ENCODE measurements at places on chromosomes 2 and 18.
A peak's percentile ranks its signal among the peaks of the same experiment; 100 is the strongest.

- DNase-seq, result no peak
Measured at GRCh38 chr2:66805016-66805865, 370.3 kb downstream of the MEIS1 start.

DNA sequence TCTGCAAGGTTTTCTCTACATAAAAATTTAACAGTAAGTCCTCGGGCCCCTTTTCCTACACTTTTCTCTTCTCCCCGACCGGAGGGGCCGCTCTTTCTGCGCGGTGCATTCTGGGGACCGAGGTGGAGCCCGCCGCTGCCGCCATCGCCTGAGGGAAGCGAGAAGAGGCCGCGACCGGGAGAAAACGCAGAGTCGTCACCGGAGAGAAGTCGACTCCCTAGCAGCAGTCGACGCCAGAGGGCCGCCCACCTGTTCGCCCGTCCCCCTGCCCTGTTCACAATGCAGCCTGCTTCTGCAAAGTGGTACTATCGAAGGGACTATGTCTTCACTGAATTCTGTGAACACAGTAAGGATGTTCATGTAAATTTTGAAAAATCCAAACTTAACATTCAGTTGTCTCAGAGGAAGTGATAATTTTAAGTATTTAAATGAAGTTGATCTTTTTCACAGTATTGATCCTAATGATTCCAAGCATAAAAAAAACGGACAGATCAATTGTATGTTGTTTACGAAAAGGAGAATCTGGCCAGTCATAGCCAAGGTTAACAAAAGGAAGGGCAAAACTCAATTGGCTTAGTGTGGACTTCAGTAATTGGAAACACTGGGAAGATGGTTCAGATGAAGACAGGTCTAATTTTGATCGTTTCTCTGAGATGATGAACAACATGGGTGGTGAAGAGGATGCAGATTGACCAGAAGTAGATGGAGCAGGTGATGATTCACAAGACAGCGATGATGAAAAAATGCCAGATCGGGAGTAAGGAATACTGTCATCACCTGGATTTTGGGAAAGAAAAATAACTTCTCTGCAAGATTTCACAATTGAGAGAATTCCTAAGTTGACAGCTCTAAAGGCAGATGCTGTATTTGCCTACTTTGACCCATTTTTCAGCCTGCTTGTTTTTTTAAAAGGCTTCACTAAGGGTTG, 55.8 kb downstream of the ASXL2 start:
- peak; percentile 27 for DNase-seq

DNA sequence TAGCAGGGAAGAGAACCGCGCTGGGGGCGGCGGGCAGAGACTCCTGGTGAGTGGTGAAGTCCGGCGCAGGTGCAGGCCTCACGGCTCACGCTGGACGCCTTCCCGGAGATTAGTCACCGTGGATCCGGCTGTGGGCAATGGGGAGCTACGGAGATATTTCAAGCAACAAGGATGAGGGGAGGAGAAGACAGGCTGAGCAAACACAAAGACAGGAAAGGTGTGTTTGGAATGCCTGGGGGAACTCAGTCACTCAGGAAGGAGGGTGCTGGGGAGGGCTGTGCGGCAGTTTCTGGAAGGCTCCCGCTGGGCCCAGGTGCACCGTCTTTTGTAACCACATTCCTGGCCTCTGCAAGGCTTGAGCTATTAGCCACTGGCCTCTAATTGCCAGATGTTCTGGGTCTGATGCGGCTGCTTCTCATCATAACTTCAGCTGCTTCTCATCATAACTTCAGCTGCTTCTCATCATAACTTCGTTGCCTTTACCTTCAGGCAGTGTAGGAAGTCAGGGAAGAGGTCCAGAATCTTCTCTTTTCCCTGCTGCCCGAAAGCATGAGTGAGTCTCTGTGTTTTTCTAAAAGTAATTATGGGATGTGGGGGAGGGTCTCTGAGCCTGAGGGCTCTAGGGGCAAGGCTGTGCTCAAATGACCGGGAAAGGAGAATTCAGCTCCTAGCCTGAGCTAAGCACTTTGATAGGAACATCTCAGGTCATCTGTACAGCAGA, 118.9 kb downstream of the PXDN start:
- no peak for DNase-seq

GRCh38 chr2:80238692-80239469, 65.7 kb downstream of the LRRTM1 start:
- DNase-seq, result no peak

DNA sequence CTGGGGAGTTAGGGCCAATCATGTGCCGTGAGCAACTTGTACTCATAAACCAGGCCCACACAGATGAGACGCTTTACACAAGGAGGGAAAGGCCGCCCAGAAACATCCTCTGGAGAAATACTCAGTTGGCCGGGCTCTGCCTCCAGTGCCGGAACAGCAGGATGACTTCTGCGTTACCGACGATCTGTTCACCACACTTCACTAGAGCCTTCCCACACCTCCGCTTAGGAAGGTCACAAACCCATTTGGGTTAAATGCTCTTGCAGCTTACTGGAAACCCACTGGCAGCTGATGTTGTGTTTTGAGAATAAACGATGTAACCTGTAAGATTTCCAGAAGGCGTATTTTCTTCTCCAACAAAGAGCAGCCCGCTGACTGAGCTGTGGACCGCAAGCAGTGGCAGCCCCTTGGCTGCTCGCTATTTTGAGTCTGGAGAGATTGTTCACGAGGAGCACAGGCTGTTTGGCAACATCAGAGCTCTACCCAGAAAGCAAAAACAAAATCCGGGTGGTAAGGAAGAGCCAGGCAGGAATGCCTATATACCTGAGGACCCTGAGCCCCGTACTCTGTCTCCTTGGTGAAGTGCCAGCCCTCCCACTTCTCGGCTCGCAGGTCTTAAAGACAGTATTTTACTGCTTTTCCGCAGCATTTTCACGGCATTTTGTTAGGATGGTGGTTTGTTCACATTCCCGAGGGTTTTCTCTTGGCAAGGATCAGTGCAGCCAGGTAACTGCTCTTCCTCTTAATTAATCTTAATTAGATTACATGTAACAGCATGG, 44.0 kb downstream of the COLEC12 start:
- DNase-seq, result no peak

DNA sequence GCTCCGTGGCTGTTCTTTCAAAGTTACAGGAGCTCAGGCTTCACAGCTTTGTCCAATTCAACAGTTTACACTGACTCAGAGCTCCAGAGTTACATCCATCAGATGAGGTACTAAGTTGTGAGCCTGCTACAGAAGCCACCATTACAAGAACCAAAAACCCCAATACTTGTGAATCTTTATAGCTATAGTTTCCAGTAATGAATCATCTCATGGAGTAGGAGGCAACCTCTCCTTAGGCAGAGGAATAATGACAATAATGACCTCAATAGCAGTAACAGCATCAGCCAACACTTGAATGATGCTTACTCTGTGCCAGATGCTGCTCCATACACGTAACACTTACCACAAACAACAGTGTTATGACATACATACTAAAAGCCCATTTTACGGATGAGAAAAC, 3.6 kb downstream of the ZC3H8 start:
- no peak for DNase-seq
